Activated CD4-positive, alpha-beta T cell treated with anti-CD3 and anti-CD28 coated beads, Interleukin-2, amount 50 U/mL, for 4 hours (primary cell): ENCODE measurements at places on chromosomes 4 and X.

DNA sequence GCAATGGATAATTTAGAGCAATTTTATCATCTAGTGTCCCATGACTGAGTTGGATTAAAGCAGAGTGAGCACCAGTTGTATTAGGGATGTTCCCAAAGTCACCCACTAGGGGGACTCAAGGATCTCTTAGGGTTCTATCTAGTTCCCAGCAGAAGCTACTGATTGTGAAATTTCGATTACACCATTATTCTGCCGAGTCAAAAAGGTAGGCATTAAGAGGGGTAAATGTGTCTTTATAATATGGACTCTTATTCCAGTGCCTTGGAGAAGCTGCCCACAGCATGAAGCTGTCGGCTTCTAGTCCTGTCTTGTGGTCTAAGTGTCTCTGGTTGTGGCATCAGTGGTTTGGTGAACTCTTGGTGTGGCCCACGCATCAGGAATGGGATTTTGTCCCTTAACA is 53.3 kb downstream of the RGS12 start:
- no peak for DNase-seq

- no peak for DNase-seq
Measured at GRCh38 chrX:70255452-70255851, 4.6 kb downstream of the P2RY4 start.

DNA sequence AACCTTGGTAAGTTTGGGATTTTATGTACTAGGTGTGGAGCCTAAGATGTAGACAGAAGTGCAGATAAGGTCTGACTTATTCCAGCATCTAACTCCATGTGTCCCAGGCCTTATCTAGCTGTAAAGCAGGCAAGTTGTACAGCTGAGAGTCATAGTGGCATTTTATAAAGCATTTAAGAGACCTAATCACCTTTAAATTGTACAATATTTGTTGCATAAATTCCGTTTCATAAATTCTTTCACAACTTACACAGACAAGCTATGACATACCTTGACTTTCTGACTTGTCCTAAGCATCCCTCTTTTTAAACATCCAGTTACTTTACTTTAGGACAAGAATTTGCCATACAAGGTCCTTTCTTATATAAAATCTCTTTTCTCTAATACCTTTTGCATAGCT is 11.0 kb downstream of the SYAP1 start:
- no peak for DNase-seq

DNA sequence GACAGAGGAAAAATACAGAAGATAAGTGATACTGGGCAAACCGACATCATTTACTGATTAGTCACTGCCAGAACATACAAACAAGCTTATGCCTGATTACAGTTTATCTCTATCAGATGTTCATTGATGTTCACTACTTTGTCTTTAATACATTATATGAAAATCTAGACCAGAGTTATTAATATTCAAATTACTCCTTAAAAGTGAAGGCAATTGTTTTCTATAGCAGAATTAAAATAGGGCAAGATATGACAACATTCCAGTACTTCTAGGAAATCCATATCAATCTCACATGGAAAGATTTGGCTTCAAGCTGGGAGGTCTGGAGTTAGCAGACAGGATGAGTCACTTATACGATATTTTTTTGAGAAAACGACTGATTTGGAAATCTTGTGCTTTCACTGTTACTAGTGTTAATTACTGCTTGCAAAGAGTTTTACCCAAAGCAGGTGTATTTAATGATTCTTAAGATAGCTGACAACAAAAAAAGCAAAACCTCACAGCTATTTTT is 31.8 kb downstream of the HPGD start:
- no peak for DNase-seq

- no peak for DNase-seq
Measured at GRCh38 chrX:107731831-107732502, 43.6 kb downstream of the TSC22D3 start.

- DNase-seq: no peak
Measured at GRCh38 chrX:14073071-14073470, 43.4 kb upstream of the GEMIN8 start.

DNA sequence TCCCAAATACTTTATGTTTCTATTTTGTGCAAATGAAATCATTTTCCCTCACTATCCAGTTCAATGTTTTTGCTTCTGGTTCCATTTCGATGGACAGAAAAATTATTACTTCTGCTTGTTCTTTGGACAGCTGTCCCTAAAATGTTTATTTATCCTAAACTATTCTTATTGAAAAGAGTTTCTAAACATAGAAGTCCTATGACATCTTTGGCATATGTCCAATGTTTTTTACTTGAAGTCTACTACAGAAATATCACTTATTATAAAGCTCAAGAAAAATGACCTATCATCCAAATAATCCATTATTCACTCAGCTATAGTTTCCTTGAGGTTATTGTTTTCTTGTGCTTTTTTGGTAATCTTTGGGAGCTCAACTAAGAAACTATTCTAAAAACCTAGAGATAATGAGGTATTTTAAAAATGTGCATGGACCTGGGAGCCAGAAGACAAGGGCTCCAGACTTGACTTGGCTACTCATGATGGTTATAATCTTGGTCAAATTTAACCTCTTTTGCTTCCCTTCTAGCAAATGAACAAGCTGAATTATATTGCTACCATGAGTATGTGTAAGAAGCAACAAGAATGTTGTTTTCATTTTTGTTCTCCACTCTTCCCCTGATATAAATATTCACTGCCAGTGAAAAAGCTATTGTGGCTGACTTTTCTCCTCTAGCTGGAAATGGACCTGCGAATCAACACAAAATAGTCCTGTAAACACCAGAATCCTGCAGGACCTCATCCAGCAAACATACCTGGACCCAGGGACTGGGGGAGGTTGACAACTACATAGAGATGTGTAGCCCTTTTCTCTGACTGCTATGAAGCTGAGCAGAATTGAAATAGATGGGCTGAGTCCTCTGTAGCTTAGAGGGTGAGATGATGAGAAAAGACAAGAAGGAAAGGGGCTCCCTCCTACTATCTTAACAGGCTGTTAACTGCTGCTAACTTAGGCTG is 137.4 kb downstream of the FRYL start:
- DNase-seq: no peak

DNA sequence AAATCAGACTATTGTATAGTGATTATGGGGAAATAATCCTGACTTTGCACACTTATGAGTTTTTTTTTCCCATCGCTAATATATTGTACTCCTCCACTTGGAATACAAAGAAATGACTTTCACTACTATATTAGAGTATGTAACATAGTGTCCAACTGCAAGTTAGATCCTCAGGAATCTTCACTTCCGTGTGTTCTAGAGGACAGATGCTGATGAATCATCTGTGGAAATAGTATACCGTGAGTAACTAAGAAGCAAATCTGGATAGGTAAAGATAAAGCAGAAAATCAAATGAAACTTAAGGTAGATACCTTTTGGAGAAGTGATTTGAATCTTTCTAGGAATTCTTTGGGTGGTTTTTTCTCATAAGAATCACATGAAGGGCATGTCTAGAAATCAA is 8.3 kb downstream of the IL21 start:
- no peak for DNase-seq

DNA sequence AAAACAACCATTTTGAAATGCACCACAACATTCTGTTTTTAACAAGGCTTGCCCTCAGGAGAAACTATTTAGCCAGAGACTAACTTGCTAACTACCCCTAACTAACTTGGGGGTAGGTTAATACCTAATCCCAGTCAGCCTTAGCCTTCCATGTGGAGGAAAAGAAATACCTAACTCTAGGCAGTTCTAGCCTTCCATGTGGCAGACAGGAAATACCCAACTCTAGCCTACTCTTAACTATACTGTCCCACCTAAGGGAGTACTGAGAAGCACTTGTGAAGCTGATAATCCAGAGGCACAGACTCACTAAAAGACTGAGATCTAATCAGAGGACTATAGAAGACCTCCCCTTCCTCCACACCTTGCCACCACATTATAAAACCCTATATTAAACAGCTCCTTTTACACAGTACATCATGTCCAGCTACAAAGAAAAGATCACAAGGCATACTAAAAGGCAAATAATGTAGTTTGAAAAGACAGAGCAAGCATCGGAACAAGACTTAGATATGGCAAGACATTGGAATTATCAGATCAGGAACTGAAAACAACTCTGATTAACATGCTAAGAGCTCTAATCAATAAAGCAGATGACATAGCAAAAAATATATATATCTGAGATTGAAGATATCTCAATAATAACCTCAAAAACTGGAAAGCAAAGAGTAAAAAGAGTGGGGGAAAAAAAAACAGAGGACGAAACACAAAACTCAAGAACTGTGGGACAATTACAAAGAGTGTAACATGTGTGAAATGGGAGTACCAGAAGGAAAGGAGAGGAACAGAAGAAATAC is 52.2 kb downstream of the FRYL start:
- DNase-seq: no peak

GRCh38 chr4:56727150-56727549 is 46.1 kb upstream of the HOPX start:
- no peak for DNase-seq

- no peak for DNase-seq
Measured at GRCh38 chr4:103996637-103997036, 276.9 kb upstream of the TACR3 start.

DNA sequence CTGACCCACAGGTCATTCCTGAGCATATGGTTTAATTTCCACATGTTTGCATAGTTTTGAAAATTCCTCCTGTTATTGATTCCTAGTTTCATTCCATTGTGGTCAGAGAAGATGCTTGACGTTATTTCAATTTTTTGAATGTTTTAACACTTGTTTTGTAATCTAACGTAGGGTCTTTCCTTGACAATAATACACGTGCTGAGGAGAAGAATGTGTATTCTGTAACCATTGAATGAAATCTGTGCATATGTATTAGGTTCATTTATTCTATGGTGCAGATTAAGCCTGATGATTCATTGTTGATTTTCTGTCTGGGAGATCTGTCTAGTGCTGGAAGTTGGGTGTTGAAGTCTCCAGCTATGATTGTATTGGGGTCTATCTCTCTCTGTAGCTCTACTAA is 486.4 kb upstream of the RPS6KA3 start:
- DNase-seq: no peak

DNA sequence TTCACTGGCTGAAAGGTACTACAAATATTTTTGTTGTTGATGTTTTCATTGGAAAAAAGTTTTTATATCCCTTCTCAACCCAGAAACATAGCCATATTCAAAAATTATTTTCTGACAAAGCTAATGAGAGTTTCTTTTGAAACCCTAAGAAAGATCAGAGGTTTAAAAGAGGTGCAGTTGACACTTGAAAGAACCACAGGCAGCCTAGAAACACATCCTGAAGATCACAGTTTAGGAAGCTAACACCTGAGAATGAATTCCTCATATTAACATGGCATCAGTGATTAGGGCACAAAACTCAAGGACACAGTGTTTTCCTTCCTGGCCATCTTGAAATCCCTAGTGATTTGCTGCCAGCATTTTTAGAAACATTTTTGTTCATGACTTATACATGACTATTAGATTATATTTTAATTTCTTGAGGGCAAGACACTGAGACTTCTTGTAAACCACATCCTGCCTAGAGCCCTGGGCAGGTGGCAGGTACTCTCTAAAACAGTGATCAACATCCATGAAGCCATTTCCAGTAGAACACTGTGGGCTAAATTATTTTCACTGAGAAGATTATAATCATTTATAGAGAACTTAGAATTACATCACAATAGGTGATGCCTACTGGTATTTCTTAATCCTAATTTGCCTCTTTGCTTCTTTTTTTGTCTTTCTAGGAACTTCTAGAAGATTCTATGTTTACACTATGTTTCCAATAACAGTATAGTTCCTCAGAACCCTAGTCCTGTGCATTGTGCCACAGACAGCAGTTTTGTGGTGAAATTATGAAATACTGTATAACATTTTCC is 80.0 kb downstream of the ARSJ start:
- peak; percentile 42 for DNase-seq

DNA sequence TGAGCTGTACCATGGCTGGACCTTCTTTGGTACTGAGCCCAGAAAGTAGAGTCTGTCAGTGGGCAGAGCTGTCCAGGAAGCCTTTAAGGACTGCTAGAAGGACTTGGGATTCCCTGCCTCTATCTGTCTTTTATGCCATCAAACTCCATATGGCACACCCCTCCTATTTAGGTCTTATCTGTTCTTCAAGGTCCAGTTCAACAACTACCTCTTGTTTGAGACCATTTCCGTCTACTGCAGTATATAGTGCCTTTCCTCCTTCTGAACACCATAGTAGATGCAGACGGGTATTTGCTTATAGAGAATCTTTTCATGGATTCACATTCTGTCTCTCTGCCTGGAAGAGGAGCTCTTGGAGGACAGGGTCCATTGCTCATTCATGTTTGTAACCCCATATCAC is 146.1 kb upstream of the IL1RAPL2 start:
- DNase-seq: no peak

DNA sequence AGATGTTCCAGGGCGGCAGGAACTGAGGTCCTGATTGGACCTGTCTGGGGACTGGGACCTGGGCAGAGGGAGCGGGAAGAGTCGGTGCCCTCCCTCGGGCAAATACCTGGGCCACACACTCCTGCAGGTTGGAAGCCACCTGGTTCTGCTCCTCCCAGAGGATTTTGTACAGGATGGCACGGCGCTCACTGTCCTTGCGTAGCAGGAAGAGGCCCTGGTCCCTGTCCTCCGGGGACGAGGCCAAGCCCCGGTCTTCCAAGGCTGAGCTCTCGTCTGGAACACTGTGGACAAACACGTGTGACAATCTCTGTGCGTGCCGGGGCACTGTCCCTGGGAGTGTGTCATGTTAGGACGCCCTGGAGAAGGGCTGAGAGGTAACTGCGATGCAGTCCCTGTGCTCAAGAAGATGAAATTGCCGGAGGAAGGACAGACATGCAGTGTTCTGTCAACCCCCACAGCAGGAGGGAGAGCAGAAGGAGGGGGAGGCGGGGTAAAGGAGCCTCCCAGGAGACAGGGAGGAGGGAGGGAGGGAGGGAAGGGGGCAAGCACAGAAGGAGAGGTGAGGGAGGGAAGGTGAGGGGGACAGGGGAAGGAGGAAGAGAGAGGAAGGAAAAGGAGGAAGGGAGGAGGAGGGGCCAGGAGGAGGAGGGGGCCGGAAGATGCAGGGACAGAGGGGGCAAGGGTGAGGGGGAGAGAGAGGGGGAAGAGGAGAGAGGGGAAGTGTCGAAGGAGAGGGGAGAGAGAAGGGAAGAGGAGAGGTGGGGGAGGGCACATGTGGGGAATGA is 29.0 kb downstream of the PDHA1 start:
- no peak for DNase-seq

DNA sequence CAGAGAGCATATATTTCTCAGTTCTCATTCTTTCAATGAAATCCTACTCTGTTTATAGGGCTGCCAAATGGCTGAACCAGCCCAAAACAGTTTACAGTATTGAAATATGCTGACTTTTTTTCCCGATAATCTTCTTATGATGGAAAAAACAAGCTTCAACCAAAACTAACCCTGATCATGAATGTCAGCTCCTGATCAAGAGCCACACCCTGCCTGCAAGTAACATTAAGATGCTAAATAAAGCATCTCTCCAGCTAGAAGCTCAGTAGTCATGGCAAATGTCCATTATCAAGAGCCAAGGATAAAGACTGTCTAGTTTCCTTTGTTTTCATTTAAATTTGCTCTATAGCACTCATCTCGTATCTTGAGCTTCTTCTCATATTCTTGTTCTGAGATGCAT is 136.0 kb downstream of the ADAMTS3 start:
- DNase-seq: no peak

GRCh38 chrX:29762006-29762405 is 453.4 kb upstream of the MAGEB2 start:
- DNase-seq: no peak

- no peak for DNase-seq
Measured at GRCh38 chr4:179361978-179362486, 1919.8 kb upstream of the AGA start.
